Transverse colon (tissue), 4 donors: ENCODE measurements at places on chromosomes 13 and 19. TPM values are rescaled to one million over a fixed set of nuclear protein-coding genes. Genes with fewer than 3 reads are reported as not detected.

DNA sequence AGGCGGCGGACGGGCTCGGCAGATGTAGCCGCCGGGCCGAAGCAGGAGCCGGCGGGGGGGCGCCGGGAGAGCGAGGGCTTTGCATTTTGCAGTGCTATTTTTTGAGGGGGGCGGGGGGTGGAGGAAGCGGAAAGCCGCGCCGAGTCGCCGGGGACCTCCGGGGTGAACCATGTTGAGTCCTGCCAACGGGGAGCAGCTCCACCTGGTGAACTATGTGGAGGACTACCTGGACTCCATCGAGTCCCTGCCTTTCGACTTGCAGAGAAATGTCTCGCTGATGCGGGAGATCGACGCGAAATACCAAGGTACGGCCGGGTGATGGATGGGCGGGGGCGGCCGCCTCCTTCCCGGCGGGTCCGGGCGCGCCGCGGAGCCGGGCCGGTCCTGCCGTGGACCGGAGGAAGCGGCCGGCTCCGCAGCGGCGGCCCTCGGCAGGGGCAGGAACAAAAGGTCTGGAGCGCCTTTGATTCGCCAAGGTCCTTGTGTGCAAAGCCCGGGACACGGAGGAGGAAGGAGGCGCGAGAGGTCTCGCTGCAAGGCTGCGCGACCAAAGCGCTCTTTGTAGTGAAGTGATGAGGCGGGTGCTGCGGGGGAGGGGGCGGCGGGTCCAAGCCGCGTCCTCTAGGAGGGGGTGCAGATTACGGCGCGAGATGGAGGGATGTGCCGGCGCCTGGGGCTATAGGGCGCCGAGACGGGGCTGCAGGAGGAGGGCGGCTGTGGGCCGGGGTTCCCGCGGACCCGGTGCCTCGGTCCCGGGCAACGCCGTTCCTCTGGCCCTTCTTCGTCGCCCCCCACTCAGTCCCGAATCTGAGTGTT lies 689 bp downstream of the ING1 start:
- DNase-seq = peak; percentile 65

DNA sequence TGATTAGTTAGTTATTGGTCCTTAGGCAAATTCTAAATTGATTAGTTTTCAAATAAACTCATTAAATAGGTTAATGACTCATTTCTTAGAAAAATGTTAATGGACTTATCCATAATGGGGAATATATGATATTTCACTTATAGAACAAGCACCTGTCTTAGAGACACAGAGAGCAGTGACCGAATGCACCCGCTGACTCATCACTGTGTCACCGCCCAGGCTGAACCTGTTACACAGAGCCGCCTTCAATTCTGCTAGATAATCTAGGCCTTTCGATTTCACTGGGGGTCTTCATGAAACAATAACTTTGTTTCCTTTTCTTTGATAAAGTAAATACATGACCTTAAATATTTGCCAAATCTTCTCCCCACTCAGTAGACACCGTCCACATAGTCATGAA lies 13.1 kb downstream of the IRS2 start:
- DNase-seq = no peak

DNA sequence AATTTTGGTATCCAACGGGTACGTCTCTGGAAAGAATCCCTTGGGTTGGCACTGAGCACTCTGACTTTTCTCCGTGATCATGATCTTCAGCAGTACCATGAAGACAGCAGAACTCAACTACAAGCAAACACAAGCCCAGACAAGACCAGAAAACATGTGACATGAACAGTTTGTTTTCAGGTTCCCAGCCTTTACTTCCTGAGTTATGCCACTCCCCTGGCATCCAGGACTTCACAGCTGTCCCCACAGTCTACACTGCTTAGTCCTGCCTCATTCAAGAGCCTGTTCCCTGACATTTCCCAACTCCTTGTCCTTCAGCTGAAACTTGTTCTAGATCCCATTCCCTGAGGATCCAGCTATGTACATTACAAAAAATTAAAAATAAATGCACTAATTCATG lies 4.9 kb upstream of the N4BP2L1 start:
- DNase-seq = no peak

GRCh38 chr13:64510747-64511146 lies 2719.4 kb downstream of the PCDH9 start:
- no peak for DNase-seq

DNA sequence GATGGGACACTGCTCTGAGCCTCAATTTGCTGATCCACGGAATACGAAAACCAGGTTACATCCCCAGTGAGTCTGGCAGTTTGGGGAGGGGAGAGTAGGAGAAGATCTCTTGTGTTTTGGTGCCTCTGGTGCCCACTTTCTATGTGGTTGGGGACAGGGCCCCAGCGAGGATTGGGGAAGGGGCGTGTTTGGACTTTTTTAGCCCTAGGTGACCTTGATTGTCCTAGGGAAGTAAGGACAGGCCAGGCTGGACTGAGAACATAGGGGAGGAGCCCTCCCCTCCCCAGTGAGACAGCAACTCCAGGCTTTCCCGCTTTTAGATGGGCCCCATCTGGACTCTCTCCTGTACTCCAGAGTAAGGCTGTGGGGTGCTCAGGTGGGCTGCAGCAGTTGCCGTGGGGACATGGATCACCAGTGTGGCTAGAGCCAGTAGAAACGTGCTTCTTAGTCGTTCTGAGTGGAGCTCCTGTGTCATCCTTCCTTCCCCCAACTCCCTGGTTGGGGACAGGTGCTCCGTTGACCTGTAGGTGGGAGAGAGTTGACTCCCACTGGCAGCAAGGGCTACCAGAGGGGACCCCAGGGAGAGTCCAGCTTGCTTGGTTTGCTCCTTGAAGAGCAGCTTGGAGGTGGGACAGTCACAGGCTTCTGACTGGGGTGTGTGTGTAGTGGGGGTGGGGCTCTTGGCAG lies 4.3 kb downstream of the EGLN2 start:
- no peak for DNase-seq

DNA sequence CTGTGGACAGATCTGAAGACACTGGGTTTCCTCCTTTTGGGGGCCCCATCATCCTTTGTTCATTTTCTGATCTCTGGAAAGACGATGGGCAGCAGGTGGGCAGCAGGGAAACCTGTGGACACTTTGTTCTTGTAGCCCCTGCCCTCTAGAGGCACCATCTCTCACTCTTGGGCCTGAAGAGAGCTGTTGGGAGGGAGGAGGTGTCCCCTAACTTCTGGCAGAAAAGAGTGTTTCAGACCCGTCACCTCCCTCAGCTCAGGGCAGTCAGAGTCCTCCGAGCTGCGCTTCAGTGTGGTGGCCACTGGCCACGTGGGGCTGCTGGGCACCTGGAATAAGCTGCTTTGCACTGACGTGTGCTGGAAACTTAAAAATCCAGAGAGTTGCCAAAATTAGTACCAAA lies 26.9 kb upstream of the RNF17 start:
- no peak for DNase-seq

- DNase-seq = no peak
Observed at GRCh38 chr13:94557684-94558235, 38.2 kb downstream of the TGDS start.

- DNase-seq = no peak
Observed at GRCh38 chr19:5588441-5588840, 20.7 kb upstream of the TINCR start.

- no peak for DNase-seq
Observed at GRCh38 chr19:32673573-32673972, 1.4 kb downstream of the ANKRD27 start.

- DNase-seq = no peak
Observed at GRCh38 chr19:32914879-32915660, 45.5 kb upstream of the SLC7A9 start.

DNA sequence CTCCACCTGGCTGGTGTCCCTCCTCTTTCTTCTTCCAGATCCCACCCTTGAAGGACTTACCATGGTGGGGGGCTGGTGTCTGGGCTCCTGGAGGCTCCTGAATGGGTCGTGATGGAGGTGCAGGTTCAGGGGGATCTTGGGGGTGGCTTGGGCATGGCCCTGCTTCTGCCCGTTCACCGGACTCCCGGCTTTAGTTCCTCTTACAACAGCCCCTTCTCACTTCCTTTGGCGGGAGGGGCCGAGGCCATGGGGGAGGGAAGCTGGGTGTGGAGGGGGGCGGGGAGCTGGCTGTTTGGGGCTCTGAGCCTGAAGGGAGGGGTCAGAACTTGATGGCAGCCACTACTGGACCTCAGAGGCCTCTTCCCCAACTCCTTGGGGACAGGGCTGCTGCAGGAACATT lies at the start of gene MYO1F:
Gene MYO1F (minus strand): TSS at position 196 of the 400 bp plus-strand sequence. CDS start 133 bp downstream, at position 63.
- DNase-seq = peak; percentile 66

DNA sequence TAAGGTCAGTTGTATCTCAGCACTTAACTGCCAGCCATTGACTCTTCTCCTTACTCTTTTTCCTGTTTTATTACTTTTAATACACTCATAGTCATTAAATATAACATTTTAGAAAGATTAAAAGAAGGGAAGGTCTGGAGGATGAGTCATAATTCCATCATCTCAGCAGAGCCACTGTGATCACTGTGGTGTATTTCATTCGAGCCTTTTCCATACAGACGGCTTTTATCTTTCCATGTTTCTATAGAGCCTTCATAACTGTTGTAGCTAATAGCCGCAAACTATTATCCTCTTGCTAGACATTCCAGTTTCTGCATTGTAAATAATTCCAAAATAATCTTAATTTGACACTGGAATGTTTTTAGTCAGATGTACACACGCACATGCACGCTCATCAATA lies 4.7 kb upstream of the FLT1 start:
- DNase-seq = no peak

- no peak for DNase-seq
Observed at GRCh38 chr19:2679439-2679838, 23.1 kb downstream of the GNG7 start.

DNA sequence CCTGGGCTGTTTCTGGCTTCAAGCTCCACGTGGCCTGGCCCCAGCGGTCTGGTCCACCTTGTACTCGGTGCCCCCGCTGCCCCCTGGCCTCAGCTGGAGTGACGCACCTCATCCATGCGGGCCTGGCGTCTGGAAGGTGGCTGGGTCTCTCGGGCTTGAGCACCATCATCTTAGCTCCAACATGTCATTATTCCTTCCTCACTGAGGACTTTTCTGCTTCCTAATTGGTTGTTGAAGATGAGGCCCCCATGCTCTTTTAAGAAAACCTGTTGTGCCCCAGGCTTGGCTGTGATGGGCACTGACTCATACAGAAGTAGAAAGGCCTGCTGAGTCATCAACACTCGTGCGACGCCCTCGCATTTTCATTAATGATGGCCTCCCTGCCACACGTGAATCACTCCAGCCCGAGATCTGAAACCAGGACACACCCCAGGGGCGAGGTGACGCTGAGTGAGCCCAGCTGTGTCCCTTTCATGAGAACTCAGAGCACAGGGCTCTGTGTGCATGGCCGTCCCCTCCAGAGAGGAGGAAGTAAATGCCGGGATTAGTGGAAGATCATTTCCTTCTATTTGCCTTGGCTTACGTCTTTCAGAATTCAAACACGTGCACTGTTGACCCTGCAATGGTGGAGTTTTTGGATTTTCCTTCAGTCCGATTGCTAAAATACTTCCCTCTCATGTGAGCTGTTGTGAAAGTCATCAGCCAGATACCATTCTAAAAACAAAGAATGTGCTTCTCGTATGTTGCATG lies 14.0 kb upstream of the GJA3 start:
- peak; percentile 85 for DNase-seq

DNA sequence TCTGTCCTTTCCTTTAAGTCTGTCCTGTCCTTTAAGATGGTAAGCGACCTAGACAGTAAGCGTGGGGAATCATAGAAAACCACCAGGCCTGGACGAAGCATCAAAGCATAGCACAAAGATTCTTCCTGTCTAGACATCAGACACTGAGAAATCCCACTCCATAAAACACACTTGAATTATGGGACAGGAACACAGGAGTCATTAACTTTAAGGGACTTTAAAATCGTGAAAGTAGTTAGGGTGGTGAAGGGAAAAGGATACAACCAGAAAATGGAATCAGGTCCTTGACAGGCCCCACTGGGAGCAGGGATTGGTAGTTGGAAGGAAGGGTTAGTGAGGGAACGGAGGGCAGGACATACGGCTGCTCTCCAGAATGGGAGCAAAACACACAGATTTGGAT lies 31.6 kb upstream of the C1QTNF9 start:
- no peak for DNase-seq

- DNase-seq = no peak
Observed at GRCh38 chr13:106155411-106155810, 380.1 kb downstream of the EFNB2 start.

DNA sequence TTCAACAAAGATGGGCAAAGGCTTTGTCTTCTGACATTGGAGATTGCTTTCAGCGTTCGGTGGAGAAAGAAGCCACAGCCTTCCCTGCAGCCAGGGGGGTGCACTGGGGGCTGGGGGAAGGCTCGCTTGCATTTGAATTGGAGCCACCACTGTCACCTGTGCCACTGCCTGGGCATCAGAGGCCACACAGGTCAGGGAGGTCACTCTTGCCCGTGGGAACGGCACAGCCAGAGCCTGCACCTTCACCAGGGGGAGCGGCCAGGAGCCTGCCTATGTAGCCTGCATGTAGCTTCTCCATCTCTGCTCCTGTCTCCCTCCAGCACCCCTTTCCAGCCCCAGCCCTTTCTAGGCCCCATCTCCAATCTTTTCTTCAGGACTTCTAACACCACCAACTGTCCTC lies 43.7 kb upstream of the KCTD15 start:
- DNase-seq = no peak

- no peak for DNase-seq
Observed at GRCh38 chr13:35850569-35850968, 280.6 kb downstream of the DCLK1 start.

DNA sequence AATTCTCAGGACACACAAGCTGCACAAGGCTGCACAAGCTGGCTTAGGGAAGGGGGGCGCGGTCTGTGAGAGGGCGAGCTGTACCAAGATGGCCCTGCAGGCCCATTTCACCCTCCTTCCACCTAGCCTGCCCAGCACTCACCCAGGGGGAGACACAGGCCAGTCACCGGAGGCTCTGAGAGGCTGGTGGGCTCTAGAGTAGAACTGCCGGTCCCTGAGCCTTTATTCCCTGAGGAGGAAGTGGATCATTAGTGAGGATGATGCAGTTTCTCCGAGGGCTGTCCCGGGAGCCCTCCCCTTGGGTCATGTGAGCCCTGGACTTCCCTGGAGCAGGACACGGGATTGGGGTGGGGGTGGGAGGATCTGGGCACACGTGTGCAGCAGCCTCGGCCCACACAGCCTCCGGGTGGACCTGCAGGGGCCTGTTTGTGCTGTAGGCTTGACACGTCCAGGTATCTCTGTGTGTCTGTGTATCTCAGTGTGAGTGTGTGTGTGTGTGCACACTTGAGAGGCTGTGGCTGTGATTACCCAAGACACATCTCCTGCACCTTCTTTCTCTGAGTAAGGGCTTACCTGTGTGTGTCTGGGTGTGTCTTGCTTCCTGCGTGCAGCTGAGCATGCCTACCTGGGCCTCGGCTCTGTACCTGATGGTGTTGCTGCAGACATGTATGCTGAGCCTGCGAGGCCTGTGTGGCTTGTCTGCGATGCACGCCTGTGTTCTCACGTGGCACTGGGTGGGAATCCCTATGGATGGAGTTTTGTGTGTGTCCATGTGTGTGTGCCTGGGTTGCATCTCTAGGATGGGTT lies at the start of gene ACP5:
Gene ACP5 (minus strand): TSS at position 195 of the 807 bp plus-strand sequence. CDS start 328 bp downstream, outside the sequence.
- DNase-seq = no peak

GRCh38 chr19:40217027-40217810 lies 965 bp downstream of the TTC9B start:
- peak; percentile 71 for DNase-seq

USHBP1 gene
- not detected for total RNA-seq

CBY2 gene
- not detected for total RNA-seq

CACNG6 gene
- not detected for total RNA-seq

CRLF1 gene
- 6.2 TPM for total RNA-seq
